ENCODE measurements at places on chromosomes 4 and X.

- DNase-seq = no peak
These were observed 56.8 kb upstream of the PRDX4 start for GRCh38 chrX:23610495-23610894.

DNA sequence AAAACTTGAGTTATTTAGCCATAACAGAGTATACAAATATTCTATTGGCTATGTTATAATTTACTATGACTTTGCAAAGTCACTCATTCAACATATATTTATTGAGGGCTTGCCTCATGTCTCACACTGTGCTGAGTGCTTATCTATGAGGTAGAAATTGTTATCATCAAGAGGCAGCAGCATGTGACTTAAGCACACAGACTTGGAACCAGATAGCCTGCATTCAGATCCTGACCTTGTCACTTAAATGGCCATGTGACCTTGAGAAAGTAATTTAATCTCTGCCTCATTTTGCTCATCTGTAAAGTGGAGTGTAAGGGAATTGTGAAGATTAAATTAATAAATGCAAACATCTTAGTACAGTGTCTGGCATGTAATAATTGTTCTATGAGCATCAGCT is 10.1 kb upstream of the EXOSC9 start:
- no peak for DNase-seq

DNA sequence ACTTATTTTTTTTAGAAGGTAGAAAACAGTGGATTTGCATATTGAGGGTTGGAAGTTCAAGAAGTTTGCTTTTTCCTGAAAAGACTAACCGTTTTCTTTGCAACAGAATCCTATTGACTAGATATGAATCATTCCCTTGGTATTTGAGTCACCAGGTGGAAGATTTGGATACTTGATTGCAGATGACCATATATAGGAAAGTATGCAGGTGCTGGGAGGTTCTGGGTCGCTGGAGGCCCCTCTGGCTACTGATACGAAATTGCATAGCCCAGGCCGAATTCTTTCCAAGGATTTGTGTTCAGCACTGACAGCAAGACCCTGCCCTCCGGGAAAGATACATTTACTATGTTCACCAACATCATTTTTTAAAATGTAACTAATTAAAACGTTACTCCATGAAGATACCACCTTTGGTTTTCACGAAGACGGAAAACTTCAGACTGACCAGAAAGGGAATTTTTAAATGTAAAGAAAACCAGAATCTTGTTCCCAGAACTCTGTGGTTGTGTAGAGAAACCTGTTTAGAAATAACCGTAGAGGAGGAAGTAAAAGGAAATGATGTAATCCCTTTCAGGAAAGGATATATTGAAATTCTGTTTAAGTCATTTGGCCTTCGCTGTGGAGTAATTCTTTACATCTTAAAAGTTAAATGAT is 946 bp downstream of the ANXA3 start:
- DNase-seq = no peak

DNA sequence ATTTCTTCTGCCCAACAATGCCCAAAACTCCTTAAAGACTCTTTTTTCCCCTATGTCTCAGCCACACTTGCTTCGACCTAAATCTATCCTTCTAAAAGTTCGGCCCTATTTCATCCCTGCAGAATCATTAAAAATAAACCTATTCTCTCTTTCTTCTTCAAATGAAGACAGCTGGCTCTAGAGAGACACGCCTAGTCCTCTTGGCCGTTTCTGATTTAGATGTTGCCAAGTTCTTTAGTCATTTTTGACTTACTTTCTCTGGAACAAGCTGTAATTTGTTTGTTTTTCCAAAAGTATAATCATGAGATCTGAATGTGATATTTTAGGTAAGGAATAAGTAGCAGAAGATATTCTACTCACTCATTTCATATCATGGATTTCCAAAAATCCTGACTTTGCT is 211.6 kb downstream of the CENPC start:
- DNase-seq = no peak

DNA sequence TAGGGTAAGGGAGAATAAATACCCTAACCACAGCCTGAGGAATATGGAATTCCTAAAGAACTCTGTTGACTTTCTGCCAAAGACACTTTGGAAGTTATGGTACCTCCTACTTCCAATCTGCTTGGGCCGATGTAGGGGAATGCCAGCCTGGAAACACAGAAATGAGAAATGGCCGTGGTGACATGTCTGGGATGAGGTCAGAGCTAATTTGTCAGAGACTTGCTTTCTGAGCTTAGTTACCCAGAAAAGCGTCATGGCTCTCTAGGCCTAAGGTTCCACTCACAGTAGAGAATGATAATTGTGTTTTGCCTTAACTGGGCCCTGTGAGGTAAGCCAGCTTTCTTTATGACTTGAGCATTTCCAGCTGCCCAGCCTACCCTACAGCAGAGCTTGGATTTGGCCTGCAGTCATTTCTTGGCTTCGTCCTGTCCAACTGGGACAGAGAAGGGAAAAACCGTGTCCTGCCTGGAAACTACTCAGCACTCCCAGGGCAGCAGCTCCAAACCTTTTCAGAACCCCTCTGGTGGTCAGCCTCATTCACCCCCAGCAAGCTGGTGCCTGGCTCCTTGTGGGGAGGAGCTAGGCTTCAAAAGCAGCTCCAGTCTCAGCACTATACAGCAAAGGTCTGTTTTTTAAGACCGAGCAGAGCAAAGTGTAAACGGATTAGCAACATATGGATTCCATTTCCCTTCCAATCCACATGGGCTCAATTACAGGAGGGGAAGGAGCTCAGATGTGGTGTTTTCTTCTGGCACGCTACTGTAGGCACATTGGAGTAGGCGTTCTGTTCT is 92.3 kb downstream of the RLIM start:
- no peak for DNase-seq

DNA sequence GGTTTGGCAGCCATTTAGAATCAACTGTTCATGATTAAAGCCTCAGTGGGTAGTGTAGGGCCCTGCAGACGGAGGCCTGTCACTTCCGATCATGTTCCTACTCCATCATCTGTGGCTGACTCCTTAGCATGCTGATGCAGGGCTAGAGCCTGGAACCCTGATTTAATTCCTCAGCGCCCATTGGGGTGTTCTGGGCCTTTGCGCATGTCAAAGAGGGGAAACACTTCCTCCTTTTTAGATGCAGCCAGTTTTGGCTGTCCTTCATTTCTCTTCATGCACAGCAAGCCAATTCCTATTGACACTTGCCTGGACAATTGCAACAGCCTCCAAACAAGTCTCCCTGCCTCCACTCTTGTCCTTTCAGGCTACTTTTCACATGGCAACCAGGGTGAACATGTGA is 51.9 kb upstream of the MAGEA4 start:
- DNase-seq = no peak

- DNase-seq = peak; percentile 58
These were observed 21.0 kb upstream of the BCORL1 start for GRCh38 chrX:129961180-129962083.

GRCh38 chrX:119495734-119496726 is 27.8 kb downstream of the SLC25A5 start:
- no peak for DNase-seq

- DNase-seq = no peak
These were observed 36.6 kb upstream of the BTC start for GRCh38 chr4:74830928-74831327.

GRCh38 chrX:153184787-153185186 is 5.7 kb downstream of the MAGEA1 start:
- DNase-seq = no peak

GRCh38 chr4:33685939-33686338 is 2558.4 kb downstream of the ARAP2 start:
- no peak for DNase-seq

- no peak for DNase-seq
These were observed 1911.4 kb downstream of the STIM2 start for GRCh38 chr4:28772066-28772465.

DNA sequence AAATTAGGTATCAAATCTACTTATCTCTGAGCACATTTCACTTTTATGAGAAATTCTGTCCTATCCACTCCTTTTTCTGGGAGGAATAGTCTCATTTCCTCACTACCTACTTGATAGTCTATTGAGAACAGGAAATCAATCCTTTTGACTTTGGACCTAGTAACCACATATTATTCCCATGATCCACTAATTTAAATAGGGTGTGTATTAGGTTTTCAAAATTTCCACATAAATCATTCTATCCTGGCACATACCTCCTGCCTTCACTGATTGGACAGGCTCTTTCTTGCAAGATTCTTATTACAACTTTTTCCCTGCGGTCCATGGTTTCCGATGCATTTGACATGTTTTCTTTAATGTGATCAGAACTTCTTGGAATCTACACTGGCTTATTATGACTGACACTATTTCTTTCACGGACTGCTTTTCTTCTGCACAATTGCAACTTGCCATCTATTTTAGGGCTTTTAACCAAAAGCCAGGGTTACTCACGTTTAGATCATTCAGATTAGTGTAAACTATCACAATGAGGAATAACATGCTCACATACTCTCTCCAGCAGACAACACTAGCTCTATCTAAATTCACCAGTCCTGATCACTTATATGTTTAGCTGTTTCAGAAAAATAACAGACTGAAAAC is 419.9 kb upstream of the SLIT2 start:
- no peak for DNase-seq
